Activated CD4-positive, alpha-beta T cell treated with anti-CD3 and anti-CD28 coated beads, Interleukin-2, amount 10 ng/mL, durations not matched to agents 7 days and 5 days (primary cell): ENCODE measurements at places on chromosomes 11 and 22.

- peak; percentile 75 for DNase-seq
Measured at GRCh38 chr22:40247976-40248375, 70.3 kb downstream of the TNRC6B start.

- DNase-seq: no peak
Measured at GRCh38 chr22:20863366-20863765, 4.6 kb downstream of the SNAP29 start.

DNA sequence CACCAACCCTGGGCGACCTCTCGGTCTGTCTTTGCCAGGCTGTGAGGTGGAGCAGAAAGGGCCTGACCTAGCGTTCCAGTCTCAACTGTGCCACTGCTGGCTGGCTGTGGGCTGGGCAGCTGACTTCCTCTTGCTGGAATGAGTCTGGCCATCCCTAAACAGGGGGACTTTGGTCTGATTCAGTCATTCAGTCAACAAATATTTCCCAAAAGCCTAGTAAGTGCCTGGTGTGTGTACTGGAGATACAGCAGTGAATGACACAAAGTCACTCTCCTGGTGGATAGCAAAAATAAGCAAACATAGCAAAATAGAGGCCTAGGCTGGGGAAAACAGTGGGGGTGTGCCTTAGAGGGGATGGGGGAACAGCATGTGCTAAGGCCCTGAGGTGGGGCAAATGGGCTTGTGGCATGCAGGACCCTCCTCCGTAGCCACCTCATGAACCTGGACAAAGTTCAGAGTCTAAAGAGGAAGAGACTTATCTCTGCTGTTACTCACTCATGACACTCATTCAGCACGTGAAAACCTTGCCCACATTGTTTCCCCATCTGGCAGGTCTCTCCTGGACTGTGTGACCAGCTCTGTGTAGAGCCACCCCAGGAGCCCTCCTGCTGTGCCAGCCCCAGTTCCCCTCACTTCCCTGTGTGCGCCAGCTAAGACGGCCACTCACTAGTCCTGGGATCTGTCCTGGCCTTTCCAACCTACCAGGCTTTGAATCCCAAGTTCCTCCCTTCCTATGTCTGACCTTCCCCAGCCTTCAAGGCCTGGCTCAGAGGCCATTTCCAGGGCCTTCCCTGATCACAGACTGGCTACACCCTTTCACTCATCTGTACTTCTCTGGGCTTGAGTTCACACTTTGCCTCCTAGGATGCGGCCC is 4.7 kb downstream of the GUCD1 start:
- DNase-seq: no peak

- DNase-seq: no peak
Measured at GRCh38 chr11:90189011-90189410, 33.8 kb downstream of the CHORDC1 start.

DNA sequence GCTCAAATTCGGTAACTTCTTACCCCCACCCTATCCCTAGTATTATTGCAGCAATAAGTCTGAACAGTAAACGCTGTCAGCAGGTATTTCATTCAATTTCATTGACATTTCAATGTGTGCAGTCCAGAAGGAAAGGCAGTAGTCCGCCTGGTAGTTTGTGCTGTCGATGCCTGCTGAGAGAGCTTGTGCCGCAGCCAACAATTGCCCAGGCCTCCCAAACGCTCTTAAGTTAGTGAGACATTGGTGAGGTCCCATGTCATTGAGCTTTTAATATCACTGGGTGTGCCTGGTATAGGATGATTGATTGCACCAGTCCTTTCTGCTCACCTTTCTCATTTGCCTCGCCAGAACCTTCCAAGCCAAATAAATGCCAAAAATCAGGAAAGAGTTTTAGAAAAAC is 28.1 kb downstream of the ALKBH3 start:
- DNase-seq: no peak

- no peak for DNase-seq
Measured at GRCh38 chr11:85977751-85978160, 91.1 kb downstream of the PICALM start.

DNA sequence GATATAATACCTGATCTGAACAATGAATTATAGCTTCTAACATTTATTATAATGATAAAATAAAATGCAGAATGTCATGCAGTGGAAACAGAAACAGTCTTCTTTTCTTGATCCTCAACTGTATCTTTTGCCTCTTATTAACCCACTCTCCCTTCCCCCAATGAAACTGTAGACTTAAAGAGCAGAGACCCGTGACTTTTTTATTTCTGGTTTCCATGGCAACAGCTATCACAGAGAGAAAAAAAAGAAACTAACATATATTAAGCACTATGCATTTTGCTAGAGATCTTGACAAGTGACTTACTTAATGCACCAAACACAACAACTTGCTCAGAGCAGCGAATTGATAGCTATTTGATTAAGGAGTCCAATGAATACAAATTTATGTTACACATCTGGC is 69.3 kb downstream of the RAB38 start:
- no peak for DNase-seq

- DNase-seq: no peak
Measured at GRCh38 chr22:37417677-37418348, 9.5 kb downstream of the ELFN2 start.

GRCh38 chr22:24803064-24803542 is 2.9 kb upstream of the SGSM1 start:
- DNase-seq: peak; percentile 56

- no peak for DNase-seq
Measured at GRCh38 chr11:33540946-33541915, 159.4 kb downstream of the C11orf91 start.

GRCh38 chr11:63764340-63764678 is 4.3 kb downstream of the ZFTA start:
- no peak for DNase-seq

- DNase-seq: no peak
Measured at GRCh38 chr11:19453651-19454257, 213.0 kb upstream of the E2F8 start.

GRCh38 chr11:6572215-6572614 is 31.2 kb downstream of the RRP8 start:
- no peak for DNase-seq

GRCh38 chr11:103690356-103690755 is 346.1 kb upstream of the DDI1 start:
- no peak for DNase-seq

GRCh38 chr11:67370351-67371076 is 2.9 kb downstream of the CLCF1 start:
- no peak for DNase-seq

DNA sequence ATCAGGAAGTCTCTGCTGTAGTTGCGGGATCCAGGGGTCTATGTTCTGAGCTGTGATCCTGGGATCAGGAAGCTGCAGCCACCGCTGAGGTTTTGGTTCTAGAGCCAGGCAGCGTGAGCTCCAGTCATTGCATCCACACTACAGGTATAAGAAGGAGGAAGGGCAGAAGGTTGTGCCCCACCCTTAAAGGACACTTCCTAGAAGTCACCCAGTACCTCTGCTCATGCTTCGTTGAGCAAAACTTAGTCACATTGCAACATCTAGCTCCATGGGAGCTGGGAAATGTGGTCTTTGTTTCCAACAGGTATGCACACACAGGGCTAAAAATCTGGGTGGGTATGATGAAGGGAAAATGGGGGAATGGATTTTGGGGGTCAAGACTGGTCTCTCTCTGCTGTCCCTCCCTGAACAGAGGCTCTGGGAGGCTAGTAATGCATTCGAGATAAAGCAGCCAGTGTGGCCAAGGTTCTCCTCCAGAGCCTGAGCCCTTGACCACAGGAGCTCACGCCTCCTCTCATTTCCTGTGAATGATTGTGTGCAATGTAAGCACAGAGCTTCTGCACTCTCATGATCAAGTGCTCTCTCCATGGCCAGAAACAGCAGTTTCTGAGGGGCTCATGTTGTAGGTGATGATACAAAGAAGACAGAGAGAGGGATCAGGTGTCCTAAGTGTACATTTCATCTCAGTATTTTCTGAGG is 86.8 kb upstream of the OR4B1 start:
- DNase-seq: no peak

DNA sequence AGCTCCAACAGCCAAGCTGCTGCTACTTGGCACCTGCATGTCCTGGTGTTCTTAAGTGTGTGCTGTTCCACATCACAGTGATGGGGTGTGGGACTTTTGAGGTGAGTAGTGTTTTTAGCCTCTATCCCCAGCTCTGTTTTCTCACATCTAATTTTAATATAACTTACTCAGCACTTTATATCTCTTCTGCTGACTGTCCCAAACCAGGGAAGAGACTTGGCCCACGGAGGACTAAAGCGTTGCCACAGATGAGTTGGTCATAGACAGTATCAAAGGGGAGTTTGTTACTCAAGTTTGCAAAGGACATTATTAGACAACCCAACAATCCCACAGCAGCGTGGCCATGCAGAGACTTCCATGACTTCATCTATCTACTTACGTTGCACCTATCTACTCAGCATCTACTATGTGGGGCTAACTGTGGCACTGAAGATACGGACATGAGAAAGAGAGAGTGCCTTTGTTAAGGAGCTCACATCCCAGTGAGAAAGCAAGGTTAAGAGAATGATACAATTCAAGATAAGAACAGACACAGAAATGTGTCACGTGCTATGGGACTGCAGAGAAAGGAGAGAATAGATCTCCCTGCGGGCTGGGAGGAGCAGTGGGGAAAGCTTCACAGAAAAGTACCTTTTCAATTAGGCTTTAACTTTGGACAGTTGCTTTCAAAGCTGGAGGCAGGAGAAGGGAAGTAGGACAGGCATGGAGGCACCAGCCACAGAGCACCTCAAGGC is 82.4 kb downstream of the ME3 start:
- DNase-seq: no peak

DNA sequence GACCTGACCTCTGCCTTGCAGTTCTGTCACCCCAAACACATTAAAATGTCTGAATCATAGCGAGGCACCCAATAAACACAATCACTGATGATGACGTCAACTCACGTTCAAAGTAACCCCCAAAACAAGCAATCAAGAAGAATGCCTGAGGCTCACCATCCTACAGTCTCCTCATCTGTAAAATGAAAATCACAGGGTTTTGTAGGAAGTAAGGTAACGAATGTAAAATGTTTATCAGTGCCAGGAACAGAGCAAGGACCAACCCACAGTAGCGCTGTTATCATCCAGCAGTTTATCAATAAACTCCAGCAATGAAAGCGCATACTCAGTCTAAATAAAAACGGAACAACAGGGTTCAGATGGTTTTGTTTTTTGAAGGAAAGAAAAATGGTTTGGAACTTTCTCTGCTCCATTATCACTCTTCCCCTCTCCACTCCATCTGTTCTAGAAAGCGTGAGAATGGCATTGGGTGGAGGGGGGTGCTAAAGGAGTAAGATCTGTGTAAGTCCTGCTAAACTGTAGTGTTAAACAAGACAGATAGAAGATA is 110.5 kb downstream of the MICAL3 start:
- no peak for DNase-seq

DNA sequence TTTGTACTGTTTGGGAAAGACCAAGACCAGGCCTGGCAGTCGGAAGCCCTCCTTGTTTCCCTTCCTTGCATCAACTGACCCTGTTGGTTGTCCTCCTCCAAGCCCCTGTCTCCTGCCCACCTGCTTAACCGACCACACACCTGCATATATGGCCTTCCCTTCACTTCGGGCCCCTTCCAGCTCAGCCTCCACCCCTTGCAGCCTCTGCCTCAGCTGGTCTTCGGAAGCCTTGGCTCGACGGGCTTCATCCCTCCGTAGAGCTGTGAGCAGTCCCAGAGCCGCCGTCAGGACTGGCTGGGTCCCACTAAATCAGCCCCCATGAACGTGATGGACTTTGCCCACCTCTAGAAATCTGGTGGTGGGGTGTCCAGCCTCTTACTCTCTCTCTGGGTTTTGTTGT is 8.4 kb downstream of the NHERF4 start:
- no peak for DNase-seq

DNA sequence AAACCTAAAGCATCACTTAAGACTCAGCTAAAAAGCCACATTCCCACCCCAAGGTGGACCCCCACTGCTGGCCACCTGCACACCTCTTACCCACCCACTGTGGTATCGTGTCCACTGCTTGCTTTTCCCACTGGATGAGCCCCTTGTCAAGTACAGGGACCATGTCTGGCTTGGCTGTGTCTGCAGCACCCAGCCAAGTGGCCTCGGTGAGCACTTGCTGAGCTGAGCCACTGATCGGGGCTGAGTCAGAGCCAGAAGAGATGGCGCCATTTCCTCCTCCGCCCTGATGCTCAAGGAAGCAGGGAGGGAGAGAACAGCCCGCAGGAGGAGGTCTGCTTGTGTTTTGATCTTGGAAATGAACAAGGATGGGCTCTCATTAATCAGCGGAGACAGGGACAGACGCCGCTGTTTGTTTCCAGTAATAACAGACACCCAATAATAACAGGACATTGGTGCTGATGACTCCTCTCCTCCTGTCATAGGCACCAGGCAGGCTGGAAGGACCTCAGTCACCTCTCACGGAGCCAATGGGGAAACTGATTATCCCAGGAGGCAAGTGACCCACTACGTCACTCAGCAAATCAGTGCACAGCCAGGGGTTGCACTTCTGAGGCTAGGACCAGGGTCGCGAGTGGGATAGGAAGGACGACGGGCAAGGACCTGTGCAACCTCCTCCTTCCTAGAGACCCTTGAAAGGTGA is 85.2 kb upstream of the RTL6 start:
- no peak for DNase-seq

GRCh38 chr22:20979243-20979809 is 2.8 kb upstream of the LZTR1 start:
- DNase-seq: peak; percentile 66

- no peak for DNase-seq
Measured at GRCh38 chr22:50311606-50312351, 4.3 kb upstream of the PLXNB2 start.

- DNase-seq: no peak
Measured at GRCh38 chr22:50250249-50250554, 863 bp downstream of the HDAC10 start.

DNA sequence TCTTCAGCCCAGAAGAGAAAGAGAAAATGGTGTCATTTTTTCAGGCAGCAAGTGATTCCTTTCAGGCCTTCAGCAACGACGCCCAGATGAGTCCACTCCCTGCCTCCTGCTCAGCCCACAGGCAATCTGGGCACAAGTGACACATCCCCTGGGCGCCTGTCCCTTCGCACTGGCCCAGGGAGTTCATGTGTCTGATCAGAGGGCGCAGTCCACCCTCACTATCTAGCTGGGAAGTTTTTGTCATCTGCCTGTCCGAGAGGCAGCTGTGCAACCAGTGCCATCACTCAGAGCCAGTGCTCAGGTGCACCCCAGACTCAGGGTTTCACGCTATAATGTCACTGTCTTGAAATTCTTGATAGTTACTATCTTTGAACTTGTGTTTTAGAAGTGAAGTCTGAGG is 1.4 kb upstream of the KCNQ1OT1 start:
- no peak for DNase-seq
